Thoracic aorta (tissue), 2 donors: ENCODE measurements at places on chromosomes 3 and 15. TPM values are rescaled to one million over a fixed set of nuclear protein-coding genes. Genes with fewer than 3 reads are reported as not detected.

DNA sequence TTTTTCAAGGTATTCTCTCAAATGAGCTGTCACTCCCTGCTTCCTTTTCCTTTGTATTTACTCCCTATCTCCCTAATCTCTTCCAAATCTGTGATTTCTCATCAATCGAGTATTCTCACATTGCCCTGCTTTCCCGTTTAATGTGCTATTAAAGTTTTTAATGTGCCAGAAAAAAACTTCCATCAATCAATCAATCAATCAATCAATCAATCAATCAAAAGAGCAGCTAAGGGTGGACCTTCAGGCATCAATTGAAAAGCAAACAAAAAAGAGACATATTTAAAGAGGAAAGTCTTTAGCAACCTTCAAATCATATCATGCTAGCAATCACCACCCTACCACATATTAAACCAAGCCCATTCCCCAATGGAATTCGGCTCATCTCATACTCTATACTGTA, 58.9 kb downstream of the SATB1 start:
- peaks cover 4% of the 10 kb centered on the region for H3K36me3 ChIP-seq
- H3K4me1 ChIP-seq: no peaks in the 10 kb centered on the region
- no peaks in the 10 kb centered on the region for H3K27me3 ChIP-seq
- H3K27ac ChIP-seq: no peak overlapping the region
- DNase-seq: no peak

- H3K27ac ChIP-seq: no peak overlapping the region
- DNase-seq: no peak
- H3K4me1 ChIP-seq: no peaks in the 10 kb centered on the region
- no peaks in the 10 kb centered on the region for H3K27me3 ChIP-seq
- H3K36me3 ChIP-seq: no peaks in the 10 kb centered on the region
These were observed 68.1 kb downstream of the EPHB3 start for GRCh38 chr3:184629555-184630160.

DNA sequence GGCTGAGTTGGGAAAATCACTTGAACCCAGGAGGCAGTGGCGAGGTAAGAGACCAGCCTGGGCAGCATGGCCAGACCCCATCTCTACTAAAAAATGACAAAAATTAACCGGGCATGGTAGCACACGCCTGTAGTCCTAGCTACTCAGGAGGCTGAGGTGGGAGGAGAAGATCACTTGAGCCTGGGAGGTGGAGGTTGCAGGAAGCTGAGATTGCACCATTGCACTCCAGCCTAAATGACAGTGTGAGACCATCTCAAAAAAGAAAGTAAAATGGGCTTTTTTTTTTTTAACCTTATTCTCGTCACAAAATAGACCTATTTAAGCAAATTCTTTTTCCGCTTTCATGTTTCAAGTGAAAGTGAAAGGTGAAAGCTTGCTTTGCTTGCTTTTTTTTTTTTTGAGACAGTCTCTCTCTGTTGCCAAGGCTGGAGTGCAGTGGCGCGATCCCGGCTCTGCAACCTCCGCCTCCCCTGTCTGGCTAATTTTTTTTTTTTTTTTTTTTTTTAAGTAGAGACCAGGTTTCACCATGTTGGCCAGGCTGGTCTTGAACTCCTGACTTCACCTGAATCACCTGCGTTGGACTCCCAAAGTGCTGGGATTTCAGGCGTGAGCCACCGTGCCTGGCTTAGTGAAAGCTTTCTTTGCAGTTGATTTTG, 3.6 kb downstream of the PDIA3 start:
- peaks cover 55% of the 10 kb centered on the region for H3K4me1 ChIP-seq
- H3K36me3 ChIP-seq: peaks cover 3% of the 10 kb centered on the region

The MCF2L2 gene
- 1.5 TPM for total RNA-seq

- no peak overlapping the region for H3K4me3 ChIP-seq
- DNase-seq: no peak
- H3K27me3 ChIP-seq: no peaks in the 10 kb centered on the region
- H3K36me3 ChIP-seq: no peaks in the 10 kb centered on the region
- no peak overlapping the region for H3K27ac ChIP-seq
These were observed 241.4 kb downstream of the EDEM1 start for GRCh38 chr3:5428607-5429516.

DNA sequence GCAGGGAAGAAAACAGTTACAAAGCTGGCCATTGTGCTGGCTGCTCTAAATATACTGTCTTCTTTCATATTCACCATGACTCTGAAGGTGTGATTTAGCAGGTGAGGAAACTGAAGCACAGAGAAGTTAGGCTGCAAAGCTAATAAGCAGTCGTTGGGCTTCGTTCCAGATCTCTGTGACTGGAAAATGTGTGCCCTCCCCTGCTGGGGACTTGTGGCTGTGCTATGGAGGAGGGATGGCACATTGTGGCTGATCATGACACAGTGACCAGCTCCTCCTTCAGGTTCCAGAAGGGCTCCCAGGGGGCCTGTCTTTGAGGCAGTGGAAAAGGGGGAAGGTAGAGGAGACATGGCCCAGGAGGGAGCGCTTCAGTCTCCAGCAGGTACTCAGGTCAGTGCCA, 19.2 kb downstream of the PXK start:
- H3K36me3 ChIP-seq: no peaks in the 10 kb centered on the region
- H3K4me1 ChIP-seq: no peaks in the 10 kb centered on the region
- DNase-seq: no peak
- H3K27ac ChIP-seq: no peak overlapping the region
- no peak overlapping the region for H3K4me3 ChIP-seq
- H3K27me3 ChIP-seq: no peaks in the 10 kb centered on the region

DNA sequence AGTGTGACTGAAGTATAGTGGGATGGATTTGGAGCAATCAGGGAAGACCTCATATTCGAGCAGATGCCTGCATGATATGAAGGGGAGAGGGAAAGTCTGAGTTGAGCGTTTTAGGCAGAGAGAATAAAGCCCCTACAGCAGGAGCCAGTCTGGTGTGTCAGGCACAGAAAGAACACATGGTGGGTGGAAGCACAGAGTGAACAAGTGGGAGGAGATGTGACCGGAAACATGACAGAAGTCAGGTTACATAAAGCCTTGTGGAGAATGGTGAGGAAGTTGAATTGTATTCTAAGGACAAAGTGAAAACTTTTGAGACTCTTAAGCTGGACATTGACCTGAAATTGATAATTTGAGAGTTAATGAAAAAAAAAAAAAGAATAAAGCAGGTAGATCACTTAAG, 541.0 kb downstream of the PLOD2 start:
- H3K27ac ChIP-seq: no peak overlapping the region
- no peaks in the 10 kb centered on the region for H3K4me1 ChIP-seq
- H3K36me3 ChIP-seq: no peaks in the 10 kb centered on the region

DNA sequence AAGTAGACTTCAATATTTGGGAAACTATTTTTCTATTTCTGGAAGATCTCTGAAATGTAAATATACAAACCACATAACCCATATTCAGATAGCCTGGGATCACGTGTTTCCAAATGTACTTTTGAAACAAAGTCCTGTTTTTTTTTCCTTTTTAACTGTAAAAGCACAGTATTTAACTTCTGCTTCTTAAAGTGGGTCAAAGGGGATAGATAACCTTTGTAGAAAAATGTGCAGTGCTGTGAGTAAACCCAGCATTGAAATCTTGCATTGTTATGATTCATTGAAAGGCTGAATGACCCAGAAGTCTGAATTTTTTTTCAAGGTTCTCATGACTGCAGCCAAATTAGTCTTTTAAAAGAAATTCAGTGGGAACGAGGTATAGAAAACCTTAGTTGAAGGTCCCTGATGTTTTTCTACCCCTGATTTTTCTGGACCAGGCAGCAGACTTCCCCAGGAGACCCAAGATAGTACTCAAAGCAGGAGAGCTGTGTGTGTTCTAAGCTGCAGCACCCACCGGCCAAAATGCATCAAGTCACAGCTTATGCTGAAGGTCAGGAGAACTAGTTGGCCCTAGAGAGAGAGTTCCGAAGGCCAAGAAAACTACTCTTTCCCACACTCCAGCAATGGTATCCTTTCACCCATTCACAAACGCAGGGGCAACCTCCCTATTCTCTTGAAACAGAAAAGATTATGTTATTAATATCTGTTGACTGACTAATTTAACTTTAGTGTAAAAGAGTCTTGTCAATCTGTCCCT, 43.6 kb upstream of the APH1B start:
- peaks cover 47% of the 10 kb centered on the region for H3K4me1 ChIP-seq
- DNase-seq: no peak
- H3K4me3 ChIP-seq: peak overlapping the region; percentile 48
- H3K27me3 ChIP-seq: no peaks in the 10 kb centered on the region

DNA sequence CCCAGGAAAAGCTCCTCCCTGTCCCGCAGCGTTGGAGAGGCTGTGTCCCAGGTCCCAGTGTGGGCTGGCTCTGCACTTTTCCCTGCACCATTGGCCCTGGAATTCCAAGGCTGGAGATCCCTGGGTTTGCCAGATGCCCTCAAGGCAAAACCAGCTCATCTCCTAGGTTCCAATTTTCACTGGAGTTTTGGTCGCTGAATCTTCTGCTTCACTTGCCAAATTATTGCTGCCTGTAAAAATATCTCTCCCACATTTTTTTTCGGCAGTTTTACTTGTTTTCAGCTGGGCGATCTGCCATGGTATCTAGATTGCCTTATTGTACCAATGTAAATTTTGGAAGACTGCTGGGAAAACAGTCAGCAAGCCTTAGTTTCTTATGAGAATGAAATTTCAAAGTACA, 150.9 kb upstream of the ATP10A start:
- H3K36me3 ChIP-seq: no peaks in the 10 kb centered on the region
- no peak overlapping the region for H3K27ac ChIP-seq
- no peaks in the 10 kb centered on the region for H3K4me1 ChIP-seq
- H3K4me3 ChIP-seq: no peak overlapping the region

- no peaks in the 10 kb centered on the region for H3K4me1 ChIP-seq
- no peak for DNase-seq
- H3K4me3 ChIP-seq: no peak overlapping the region
- H3K36me3 ChIP-seq: no peaks in the 10 kb centered on the region
These were observed 36.3 kb upstream of the ARIH1 start for GRCh38 chr15:72437650-72438316.

DNA sequence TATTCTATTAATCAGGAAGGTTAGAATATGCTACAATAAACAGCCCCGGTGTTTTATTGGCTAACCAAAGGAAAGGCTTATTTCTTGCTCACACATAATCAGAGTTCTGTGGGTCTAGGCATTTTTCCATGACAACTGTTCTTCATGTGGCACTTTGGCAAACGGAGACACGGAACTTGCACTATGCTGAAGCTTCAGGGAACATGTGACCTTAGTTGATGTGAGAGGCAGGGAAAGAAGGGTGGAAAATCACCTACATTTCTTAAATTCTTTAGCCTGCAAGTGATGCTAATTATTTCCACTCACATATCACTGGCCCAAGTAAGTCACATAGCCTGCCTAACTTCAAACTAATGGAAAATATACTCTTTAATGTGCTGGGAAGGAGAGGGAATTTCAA, 344.6 kb downstream of the SV2B start:
- DNase-seq: no peak
- H3K36me3 ChIP-seq: no peaks in the 10 kb centered on the region
- no peaks in the 10 kb centered on the region for H3K27me3 ChIP-seq
- no peak overlapping the region for H3K4me3 ChIP-seq

GRCh38 chr3:140206196-140207040, 271.4 kb downstream of the CLSTN2 start:
- DNase-seq: no peak
- H3K27me3 ChIP-seq: no peaks in the 10 kb centered on the region
- H3K4me3 ChIP-seq: no peak overlapping the region
- no peaks in the 10 kb centered on the region for H3K4me1 ChIP-seq

- H3K4me3 ChIP-seq: no peak overlapping the region
- peaks cover 2% of the 10 kb centered on the region for H3K4me1 ChIP-seq
- DNase-seq: no peak
- no peaks in the 10 kb centered on the region for H3K27me3 ChIP-seq
- H3K36me3 ChIP-seq: no peaks in the 10 kb centered on the region
These were observed 85.1 kb upstream of the PIAS1 start for GRCh38 chr15:67968966-67969365.

DNA sequence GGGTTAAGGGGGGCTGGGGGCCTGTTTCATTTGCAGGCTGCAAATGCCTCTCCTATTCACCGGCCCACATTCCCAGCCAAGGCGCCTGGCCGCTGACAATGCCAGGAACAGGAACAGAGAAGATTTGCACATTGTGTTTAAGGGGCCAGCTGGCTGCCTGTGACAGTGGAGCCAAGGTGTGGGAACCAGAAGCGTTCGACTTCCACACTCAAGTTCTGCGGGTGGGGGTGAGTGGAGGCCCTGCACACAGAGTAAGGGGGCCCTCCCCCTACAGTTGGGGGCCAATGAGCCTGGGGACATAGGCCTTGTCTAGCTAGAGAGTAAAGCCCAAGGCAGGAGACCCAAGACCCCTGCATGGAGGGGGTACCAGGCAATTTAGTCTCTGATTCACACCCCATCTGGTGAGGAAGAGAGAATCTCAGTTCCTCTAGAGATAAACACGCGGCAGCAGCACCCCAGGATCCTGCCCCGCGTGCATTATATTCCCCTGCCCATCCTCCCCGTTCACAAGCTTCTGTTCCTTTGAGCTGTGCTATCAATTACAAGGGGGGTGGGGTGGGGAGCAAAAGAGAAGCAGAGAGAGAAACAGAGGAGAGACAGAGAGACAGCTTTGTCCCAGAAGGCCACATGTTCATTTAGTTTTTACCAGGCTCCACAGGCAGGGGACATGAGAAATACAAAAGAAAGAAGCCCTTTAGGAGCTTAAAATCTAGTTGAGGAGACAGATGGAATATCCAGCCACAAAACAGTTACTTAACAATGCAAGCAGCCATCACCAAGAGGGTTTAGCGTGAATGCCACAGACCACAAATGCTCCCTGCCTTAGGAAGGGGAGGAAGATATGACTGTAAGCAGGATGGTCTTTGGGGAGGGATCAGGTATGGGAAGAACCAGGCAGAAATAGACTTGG, 9.2 kb downstream of the IGDCC3 start:
- no peak overlapping the region for H3K27ac ChIP-seq
- H3K4me3 ChIP-seq: no peak overlapping the region
- H3K36me3 ChIP-seq: no peaks in the 10 kb centered on the region
- DNase-seq: no peak
- no peaks in the 10 kb centered on the region for H3K4me1 ChIP-seq

- DNase-seq: no peak
- H3K36me3 ChIP-seq: peaks cover 10% of the 10 kb centered on the region
- H3K27me3 ChIP-seq: no peaks in the 10 kb centered on the region
- H3K4me1 ChIP-seq: no peaks in the 10 kb centered on the region
- H3K27ac ChIP-seq: no peak overlapping the region
These were observed 238.5 kb downstream of the ITPR1 start for GRCh38 chr3:4731543-4732111.

GRCh38 chr15:90471126-90471525, 58.6 kb upstream of the CRTC3 start:
- peaks cover 9% of the 10 kb centered on the region for H3K4me1 ChIP-seq
- H3K36me3 ChIP-seq: peaks cover 48% of the 10 kb centered on the region
- no peaks in the 10 kb centered on the region for H3K27me3 ChIP-seq

GRCh38 chr3:58322793-58323192, 9.9 kb upstream of the PXK start:
- no peaks in the 10 kb centered on the region for H3K4me1 ChIP-seq
- DNase-seq: no peak
- no peaks in the 10 kb centered on the region for H3K27me3 ChIP-seq

- H3K27ac ChIP-seq: no peak overlapping the region
- no peaks in the 10 kb centered on the region for H3K27me3 ChIP-seq
- no peak overlapping the region for H3K4me3 ChIP-seq
- DNase-seq: no peak
- peaks cover 59% of the 10 kb centered on the region for H3K36me3 ChIP-seq
- no peaks in the 10 kb centered on the region for H3K4me1 ChIP-seq
These were observed 12.6 kb downstream of the RPL32 start for GRCh38 chr3:12828751-12829150.

- no peak overlapping the region for H3K27ac ChIP-seq
- DNase-seq: no peak
- H3K27me3 ChIP-seq: no peaks in the 10 kb centered on the region
- no peaks in the 10 kb centered on the region for H3K36me3 ChIP-seq
These were observed 9.6 kb upstream of the CLDN16 start for GRCh38 chr3:190378240-190378891.

- H3K27me3 ChIP-seq: no peaks in the 10 kb centered on the region
- no peak for DNase-seq
- H3K27ac ChIP-seq: no peak overlapping the region
- no peaks in the 10 kb centered on the region for H3K36me3 ChIP-seq
- H3K4me3 ChIP-seq: no peak overlapping the region
- H3K4me1 ChIP-seq: no peaks in the 10 kb centered on the region
These were observed 14.8 kb upstream of the P2RY14 start for GRCh38 chr3:151293127-151293526.
